ENCODE measurements at places on chromosomes 1 and 21.
A peak's percentile ranks its signal among the peaks of the same experiment; 100 is the strongest.

GRCh38 chr1:162982364-162982763 is 86.8 kb upstream of the RGS4 start:
- DNase-seq, result no peak

GRCh38 chr1:67664048-67664447 is 21.0 kb upstream of the GADD45A start:
- no peak for DNase-seq

- no peak for DNase-seq
Measured at GRCh38 chr1:198793714-198794113, 154.9 kb downstream of the PTPRC start.

- peak; percentile 19 for DNase-seq
Measured at GRCh38 chr1:218299416-218299815, 14.3 kb downstream of the RRP15 start.

DNA sequence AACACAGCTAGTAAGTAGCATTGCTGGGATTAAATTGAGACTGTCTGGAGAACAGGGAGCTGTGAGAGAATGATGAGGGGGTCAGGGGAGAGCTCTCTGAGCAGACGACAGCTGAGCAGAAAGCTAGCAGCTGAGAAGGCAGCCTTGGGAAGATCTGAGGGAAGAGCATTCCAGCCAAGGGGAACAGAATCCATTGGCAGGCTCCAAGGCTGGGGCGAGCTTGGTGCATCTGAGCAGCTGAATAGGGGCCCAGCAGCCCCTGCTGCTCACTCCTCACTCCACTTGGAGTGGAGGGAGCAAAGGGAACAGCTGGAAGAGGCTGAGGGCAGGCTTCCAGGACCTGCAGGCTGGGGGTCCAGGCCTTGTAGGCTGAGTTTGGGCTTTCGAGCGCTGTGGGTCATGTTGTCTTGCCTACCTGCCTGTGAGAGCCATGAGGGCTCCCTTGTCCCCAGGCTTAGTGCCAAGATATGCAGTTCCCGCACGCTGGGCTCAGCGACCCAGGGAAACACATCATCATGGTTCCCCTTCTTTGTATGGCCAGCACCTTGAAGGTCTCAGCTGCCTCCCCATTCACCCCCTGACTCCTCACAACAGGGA is 10.5 kb downstream of the ACOT11 start:
- no peak for DNase-seq

DNA sequence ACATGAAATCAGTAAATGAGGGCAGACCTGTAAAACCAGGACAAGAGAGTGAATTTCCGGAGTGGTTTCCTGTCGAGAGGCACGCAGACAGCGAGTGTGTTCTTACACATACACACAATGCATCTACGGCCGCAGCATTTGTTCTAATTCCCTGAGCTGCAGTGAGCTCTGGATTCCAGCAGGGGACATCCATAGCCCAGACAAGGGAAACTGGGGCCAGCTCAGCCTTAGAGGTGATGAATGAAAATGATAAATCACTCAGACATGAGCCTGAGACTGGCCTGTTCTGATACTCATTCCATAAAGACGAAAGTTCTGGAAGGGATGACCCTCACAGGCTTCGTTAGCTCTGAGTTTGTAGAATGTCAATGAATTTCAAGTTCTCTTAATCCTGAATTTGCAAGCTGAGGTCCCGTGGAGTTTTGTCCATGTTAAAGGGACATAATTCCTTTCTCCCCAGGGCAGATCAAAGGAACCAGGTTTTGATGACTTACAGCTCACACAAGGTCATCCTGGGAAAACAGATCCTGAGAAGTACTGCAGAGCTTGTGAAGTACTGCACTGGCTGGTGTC is 207.9 kb upstream of the C1orf87 start:
- peak; percentile 69 for DNase-seq

- DNase-seq, result no peak
Measured at GRCh38 chr1:94543893-94544635, 2.5 kb upstream of the F3 start.

- DNase-seq, result no peak
Measured at GRCh38 chr1:10867138-10867721, 70.8 kb upstream of the CASZ1 start.

GRCh38 chr21:37186983-37187382 is 80.2 kb downstream of the VPS26C start:
- DNase-seq, result no peak

- DNase-seq, result no peak
Measured at GRCh38 chr1:242870966-242871365, 346.5 kb upstream of the PLD5 start.

DNA sequence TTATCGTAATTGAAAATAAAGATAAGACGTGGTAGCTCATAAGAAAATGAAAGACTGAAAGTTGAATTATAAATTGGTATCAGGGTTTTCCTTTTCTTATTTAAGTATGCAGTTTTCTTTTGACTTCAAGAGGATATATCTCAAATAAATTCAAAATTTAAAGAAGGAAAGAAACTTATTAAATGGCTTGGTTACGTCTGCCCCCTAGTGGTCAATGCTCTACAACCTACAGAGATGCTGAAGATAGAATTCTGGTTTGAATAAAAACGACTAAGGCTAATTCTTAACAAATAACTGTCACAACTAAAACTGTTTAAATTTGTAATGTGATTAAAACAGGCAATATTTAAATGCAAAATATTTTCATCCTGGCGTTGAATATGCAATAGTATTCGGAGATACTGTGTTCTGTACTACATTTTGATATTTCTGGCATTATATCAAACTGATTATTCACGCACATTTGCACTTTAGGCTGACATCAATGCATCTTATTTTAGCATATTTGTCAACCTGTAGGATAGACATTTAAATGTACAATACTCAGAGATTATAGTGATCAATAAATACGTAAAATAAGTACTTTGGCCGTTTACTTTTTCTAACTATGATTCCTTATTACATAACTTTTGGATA is 26.8 kb downstream of the IFI44 start:
- peak; percentile 51 for DNase-seq

DNA sequence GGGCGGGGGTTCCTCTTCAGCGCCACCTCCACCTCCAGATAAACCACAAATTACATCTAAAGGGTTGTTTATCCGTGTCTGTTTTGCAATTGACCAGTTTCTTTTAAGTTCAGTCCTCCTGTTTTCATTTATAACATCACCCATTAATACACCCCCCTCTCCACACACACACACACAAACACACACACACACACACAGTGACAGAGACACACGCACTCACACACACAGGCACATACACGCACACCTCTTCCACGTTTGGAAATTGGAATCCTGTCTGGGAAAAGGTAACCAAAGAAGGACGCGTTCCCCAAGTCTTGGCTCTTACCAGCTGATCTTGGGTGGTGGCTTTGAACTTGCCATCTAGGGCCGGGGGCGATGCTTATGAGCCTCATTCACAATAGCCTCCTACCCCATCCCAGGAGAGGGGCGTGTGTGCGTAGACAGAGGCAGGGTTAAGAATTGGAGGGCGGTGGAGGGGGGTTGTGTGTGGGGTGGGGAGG is 442 bp upstream of the CSMD2 start:
- no peak for DNase-seq

DNA sequence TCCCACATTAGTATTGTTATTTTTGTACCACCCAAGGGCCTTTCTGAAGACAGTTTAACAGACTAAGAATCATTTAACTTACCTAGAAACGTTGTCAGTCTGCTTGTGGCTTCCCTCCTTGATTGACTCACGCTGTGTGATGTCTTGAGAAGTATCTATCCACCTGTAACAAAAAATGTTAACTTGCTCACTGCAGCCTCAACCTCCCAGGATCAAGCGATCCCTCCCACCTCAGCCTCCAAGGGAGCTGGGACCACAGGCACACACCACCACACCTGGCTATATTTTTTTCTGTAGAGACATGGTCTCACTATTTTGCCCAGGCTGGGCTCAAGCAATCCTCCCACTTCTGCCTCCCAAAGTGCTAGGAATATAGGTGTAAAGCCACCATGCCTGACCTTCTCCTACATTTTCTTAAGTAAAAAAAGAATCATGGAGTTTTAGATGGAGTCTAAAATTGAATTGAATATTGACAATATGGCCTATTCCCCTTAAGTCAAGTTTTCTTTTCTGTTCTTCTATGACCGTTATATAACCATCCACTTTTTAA is 15.6 kb downstream of the SFPQ start:
- no peak for DNase-seq

DNA sequence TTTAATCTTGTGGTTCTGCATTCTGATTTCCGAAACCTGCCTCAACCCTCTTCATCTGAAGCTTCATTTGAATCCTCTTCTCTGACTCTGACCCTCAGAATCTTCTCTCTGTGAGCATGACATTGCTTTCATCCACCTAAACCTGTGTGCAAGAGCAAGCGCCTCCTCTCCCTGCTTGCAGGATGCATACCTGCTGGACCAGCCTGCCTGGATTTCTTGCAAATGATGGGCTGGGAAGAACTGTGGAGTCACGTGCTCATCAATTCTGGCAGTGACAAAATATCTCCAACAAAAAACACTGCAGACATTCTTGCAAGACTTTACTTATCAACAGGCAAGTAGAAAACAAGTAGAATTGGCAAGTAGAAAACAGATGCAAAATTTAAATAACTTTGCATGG is 20.8 kb upstream of the SLC35F3 start:
- DNase-seq, result no peak

DNA sequence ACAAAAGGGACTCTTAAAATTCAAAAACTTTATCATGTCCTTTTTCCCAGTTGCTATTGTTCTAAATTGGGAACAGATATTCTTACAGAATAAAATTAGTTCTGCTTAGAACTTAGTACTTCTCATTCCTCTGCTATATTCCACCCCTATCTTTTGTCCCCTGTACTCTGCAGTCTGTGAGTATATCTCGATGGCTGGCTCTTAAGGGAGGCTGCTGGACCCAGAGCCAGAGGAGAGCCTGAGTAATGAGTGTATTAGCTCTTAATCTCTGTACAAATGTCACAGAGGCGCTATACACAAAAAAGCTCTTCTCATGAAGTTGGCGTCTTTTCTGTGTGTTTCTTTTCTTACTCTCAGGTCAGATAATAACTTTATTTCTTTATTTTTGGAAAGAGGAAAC is 423.4 kb downstream of the ZP4 start:
- DNase-seq, result no peak

DNA sequence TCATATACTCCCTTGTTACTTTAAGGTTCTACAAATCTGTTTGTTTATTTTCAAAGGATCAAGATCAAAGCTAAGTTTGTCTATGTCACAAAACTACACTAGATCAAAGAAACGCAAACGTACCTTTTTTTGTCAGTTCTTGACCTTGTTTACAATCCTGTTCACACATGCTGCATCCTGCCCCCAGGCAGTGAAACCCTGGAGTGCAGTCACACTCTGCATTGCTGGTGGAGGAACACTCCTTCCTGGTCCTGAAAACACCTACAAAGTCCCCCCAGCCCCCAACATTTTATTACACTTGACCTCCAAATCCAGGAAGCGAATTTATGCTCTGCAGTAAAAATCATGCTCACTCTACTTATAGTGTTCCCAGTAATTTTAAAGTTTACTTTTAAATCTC is 2.6 kb downstream of the TNFRSF9 start:
- no peak for DNase-seq

- DNase-seq, result no peak
Measured at GRCh38 chr1:220893701-220894024, 14.4 kb downstream of the HLX start.

- no peak for DNase-seq
Measured at GRCh38 chr1:6523566-6523965, 30.7 kb downstream of the NOL9 start.

GRCh38 chr1:225408249-225408648 is 19.6 kb downstream of the LBR start:
- no peak for DNase-seq

GRCh38 chr1:236748268-236748870 is 46.7 kb upstream of the MTR start:
- no peak for DNase-seq

DNA sequence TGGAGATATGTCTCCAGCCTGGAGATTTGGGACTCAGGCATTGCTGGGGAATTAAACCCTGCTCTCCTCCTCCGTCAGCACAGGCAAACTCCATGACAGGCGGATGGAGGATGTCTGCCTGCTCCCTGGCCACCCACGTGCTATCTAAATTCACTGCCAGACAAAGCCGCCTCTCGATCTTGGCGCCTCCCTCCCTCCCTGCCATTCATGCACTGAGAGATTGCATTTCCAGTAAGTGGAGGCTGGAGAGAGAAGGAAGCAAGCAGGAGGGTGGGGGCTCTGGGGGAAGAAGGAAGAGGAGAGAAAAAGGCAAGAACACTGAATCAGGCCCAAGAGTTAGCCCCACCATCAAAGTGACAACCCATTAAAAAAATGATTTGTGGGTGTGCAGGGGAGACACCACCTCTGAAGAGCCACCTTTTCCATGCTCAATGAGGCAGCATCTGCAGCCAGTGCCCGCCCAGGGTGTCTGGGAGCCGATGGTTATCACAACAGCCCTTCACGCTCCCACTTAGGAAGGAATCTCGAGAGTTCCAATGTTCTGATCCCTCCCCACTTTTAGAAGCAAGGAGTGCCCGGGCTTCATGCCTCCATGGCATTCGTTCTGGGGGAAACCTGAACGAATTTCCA is 183.0 kb downstream of the HIVEP3 start:
- DNase-seq, result peak; percentile 3

DNA sequence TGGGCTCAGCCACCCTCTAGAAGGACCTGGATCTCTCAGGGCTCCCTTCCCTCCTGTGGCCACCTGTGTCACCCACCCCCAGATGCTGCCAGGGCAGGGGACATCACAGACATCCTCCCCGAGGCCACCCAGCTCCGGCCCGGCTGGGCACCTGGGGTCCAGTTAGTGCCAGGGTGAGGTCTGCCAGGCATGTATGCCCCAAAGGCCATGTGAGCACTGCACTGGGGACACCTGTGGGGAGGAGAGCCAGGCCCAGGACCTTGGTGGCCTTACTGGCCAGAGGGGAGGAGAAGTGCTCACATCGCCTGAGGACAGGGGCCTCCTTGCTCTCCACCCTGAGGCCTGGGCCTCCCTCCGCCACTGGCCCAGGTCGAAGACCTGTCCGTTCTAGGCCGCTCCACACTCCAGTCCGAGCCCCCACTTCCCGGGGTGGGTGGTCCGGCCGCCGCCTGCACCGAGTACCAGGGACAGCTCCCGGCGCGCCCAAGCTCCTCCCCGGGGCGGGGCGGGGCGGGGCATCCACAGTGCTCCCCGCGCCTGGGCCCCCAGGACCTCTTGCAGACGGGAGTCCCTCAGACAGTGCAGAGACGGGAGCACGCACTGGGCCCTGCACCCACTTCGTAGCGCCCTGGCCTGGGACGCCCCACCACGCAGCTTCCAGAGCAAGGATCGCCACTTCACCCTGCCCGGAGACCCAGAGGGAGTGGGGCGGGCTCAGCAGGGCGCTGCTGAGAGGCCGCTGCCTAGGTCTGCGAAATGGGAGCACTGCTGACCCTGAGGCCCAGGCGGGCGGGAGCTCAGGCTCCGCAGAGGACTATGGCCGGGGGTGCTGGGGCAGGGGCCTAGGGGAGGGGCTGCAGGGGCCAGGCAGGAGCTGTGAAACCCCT is 34.3 kb upstream of the CCDC27 start:
- no peak for DNase-seq

- DNase-seq, result no peak
Measured at GRCh38 chr1:222876182-222876581, 61.3 kb downstream of the DISP1 start.
